CD4-positive, alpha-beta T cell treated with Interferon gamma for 1 hour (primary cell): ENCODE measurements at places on chromosomes 5 and 9.

- DNase-seq: no peak
Measured at GRCh38 chr5:116898917-116899316, 324.3 kb upstream of the SEMA6A start.

GRCh38 chr5:15373151-15373550 is 126.8 kb upstream of the FBXL7 start:
- no peak for DNase-seq

- DNase-seq: no peak
Measured at GRCh38 chr5:41793141-41793770, 77.0 kb downstream of the OXCT1 start.

DNA sequence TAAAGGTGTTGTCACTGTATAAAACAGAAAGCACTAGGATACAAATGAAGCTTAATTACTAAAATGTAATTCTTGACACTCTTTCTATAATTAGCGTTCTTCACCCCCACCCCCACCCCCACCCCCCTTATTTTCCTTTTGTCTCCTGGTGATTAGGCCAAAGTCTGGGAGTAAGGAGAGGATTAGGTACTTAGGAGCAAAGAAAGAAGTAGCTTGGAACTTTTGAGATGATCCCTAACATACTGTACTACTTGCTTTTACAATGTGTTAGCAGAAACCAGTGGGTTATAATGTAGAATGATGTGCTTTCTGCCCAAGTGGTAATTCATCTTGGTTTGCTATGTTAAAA is 43.8 kb downstream of the NDFIP1 start:
- DNase-seq: no peak

DNA sequence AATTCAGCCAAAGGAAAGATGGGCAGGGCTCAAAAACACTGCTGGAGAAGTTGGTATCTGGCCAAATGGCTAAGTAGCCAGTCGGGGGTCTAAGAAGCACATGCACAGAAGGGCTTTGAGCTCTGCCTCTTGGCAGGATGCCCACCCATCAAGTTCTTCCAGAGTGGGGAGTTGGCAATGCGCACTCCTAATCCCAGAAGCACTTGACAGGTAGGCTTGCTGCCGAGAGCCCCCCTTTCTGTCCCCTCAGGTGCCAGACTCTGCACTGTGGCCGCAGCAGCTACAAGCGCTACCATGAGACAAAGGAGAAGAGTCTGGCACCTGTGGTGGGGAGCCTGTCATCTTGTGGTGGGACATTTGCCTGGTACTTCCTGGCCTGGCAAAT is 252.9 kb upstream of the SLC24A2 start:
- peak; percentile 5 for DNase-seq

DNA sequence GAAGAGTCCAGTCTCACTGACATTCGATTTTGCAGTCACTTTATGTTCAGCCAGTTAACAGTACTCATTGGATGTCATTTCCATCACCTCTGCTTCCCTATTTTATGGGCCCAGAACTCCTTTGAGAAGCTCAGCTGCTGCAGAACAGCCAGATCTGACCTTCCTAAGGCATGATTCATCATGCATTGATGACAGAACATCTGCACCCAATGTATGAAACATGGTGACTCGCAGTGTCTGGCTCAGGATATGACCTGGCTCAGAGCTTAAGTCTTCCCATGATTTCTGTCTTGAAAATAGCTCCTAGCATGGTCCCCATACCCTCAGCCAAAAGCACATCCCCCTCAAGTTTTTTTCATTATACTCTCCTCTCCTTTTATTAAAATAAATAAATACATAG is 92.6 kb upstream of the TRIM32 start:
- DNase-seq: no peak

DNA sequence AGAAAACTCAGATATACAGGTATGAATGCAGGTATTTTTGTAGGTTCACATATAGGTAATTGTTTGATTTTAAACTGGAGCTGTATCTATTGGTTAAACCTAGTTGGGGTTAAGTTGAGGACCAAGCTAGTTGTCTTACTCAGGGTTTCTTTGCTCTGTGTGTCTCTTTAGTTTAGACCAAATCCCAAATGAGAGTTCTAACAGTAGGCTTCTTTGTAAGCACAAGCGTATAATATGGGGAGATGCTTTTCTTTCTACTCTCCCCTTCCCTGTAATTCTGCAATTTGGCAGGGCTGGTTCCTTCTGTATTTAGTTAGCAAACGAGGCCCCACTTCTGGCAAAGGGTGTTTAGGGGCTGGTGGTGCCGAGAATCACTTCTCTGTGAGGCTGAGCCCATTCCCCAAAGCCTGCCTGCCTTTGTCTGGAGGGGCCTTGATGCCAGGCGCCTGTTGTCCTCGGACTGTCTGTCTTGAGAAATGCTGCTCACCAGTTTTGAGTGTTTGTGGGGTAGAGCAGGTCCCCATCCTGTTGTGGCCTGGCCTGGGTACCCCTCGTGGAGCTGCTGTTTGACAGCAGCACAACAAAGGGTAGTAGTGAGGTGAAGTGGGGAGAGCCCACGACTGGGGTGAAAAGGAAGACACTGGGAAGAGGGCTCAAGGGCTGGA is 259.3 kb downstream of the FANCC start:
- no peak for DNase-seq

- DNase-seq: no peak
Measured at GRCh38 chr5:15940905-15941304, 238.7 kb downstream of the MARCHF11 start.

DNA sequence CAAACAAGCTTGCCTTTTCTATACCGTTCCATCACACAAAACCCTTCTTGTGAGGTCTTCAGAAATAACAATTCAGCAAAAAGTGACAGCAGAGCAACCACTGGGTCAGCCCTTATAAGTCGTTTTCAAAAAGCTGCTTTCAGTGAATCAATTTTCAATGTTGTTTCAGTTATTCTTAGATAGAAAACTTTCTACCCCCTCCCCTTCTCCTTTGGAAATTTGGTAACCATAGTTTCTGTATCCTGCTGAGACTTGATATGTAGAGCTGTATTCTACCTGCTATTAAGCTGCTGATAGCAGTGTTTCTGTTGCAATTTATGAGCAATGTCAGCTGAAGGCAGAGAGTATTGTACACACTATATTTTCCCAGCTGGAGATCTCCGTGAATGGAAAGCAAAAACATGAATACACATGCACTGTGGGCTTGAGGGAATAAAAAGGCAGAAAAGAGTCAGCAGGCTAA is 75.7 kb downstream of the ZNF608 start:
- no peak for DNase-seq

GRCh38 chr9:70046274-70047070 is 2.8 kb downstream of the MAMDC2 start:
- no peak for DNase-seq

GRCh38 chr5:170313344-170313743 is 15.8 kb upstream of the LCP2 start:
- peak; percentile 57 for DNase-seq

DNA sequence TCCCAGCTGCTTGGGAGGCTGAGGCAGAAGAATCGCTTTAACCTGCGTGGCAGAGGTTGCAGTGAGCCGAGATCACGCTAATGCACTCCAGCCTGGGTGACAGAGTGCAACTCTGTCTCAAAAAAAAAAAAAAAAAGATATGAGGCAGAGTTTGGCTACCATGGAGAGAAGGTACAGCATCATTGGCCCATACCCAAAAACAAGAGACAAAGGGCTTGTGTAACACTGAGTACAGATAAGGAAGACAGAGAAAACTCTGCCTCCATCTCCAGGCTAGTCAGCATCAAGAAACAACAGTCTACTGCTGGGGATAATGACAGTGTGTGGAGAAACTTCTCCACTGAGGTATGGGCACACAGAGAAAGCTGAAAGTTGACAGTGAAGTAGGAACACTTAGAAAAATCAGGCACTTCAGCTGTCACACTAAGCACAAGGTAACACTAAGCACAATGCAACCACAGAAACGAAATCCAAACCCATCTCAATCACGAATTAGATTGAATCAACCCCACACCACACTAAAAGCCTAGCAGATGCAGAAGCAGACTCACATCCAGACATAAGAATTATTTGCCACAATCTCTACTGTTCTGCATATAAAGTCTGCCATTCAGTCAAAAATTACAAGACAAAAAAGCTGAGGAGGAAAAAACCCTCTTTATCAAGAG is 10.5 kb downstream of the PJA2 start:
- DNase-seq: no peak

- DNase-seq: no peak
Measured at GRCh38 chr9:133801739-133802138, 63.6 kb upstream of the SARDH start.

- no peak for DNase-seq
Measured at GRCh38 chr5:128082551-128083032, 974 bp upstream of the SLC12A2 start.

DNA sequence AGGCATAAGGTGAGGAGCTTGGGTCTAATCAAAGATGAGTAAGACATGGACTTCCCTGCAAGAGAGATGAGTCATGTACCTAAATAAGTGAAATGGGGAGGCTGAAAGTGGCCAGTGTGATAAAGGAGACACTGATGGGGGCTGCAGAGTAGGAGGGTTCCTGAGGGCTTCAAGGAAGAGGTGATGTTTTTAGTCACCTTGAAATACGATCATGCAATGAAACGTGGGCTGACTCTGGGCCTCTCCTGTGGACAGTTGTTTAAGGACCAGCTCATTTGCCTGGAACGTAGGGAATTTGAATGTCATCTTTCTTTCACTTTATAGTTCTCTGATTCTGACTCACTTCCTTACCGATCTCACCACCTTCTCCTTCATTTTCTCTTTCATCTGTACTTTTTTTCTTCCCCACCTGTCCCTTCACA is 49.6 kb upstream of the CPLX2 start:
- DNase-seq: no peak

DNA sequence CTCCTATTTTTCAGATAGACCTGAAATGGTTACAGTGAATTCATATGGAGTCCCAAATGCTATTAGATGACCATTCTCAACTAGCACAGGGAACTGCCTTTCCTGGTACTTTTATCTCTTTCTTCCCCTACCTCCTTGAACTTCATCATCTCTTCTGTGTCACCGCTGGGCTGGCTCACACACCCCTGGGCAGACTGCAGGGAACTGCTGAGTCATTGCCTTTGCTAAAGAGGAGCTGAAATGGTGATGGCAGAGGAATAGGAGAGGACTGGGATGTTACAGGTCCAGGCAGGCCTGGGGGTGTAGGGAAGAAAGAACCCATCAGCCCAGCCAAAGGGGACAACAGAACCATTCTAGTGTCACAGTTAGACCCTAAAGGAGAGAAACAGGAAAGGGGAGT is 322.3 kb downstream of the ASTN2 start:
- DNase-seq: no peak

DNA sequence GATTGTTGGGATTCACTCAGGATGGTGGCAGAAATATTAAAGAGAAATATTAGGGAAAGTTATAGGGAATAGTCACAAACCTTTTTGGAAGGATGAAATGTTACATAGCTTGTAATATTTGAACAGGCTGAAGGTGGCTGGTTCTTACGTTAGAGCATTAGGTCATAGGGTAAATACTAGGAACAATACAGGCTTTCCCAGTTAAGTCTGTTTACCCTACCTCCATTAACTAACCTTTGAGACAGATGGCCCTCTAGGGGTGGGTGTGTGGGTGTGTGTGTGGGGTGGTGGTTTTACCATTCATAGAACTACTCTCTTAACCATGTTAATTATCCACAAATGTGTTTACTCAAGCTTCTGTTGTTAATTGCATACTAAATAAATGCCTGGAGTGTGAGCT is 94.3 kb upstream of the STK32A start:
- DNase-seq: no peak

DNA sequence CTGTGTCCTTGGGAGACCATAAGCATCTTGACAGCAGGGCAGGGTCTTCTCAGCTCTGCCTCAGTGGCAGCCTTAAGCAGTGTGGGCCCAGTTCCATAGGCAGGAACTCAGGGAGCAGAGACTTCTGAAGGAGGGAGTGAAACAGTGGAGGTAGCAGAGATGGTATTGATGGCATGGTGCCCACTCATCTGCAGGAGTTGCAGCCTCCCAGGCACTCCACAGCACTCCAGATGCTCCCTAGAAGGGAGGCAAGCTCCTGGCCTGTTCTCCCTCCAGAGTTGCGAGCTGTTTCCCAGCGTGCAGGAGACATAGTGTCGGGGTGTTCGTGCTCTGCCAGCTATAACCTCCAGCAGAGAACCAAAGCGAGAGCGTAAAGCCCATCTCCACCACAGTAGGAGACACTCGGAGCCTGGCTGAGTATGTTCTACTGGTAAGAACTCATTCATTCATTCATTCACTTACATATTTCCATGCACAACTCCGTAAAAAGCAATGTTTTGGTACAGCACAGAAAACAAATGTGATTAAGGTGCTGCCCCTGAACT is 31.4 kb upstream of the UNC5A start:
- DNase-seq: no peak

DNA sequence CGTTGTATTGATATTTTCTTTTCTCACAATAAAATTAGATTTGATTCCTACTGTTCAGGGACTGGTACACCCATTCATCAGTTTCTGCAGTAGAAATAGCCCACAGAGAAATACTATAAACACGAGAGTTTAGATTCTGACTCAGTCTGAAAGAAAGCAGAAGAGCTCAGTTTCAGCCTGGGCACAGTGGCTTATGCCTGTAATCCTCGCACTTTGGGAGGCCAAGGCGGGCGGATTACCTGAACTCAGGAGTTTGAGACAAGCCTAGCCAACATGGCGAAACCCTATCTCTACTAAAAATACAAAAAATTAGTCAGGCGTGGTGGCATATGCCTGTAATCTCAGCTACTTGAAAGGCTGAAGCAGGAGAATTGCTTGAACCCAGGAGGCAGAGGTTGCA is 8.6 kb downstream of the ITK start:
- no peak for DNase-seq

DNA sequence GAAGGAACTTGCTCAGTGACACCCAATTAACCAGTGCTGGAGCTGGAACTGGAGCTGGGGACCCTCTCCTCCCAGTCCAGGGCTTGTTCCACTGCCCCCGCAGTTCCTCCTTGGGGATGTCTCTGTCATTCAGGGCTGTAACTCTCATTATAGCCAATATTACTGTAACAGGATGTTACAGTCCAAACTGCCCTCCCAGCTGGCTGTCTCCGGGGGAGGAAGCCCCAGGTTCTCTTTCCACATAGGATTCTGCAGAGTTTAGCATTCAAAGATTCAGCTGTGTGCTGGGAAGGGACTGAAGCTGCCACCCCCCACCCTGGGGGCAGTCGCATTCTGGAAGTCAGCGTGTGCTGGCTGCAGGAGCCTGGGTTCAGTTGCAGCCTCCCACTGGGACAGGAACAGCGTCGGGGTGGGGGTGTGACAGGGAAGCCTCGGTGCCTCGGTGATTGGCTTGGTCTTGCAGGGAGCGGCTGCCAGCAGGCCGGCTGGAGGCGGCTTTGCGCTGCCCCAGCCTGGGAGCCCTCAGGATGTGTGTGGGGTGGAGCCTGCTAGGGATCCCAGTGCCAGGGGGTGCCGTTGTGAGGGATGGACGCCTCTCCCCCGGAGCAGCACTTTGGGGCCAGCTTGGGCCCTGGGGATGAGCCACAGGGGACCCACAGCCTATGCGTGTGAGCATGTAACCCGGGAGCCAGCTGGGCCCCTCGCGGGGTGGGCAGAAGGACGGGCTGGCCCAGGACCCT is 101.1 kb downstream of the RGS3 start:
- no peak for DNase-seq
